DMS153 (cell line): ENCODE measurements at places on chromosomes 2 and 18.
A peak's percentile ranks its signal among the peaks of the same experiment; 100 is the strongest.

DNA sequence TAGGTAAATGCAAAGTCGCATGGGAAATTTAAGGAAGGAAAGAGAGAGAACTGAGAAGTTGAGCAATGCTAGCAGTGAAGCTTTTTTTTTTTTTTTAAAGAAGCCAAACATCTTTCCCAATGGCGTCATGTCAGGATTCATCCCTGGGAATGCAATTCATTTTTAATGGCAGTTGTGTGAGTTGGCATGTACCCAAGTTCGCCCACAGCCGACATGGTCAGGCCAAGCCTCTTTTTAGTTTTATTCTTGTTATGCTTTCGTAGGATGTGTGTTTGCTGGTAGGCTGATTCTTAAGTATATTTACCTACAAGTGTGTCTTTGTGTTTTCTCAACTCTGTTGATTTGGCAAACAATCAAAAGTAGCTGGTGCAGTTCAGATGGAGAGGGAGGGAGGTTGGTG lies 127.6 kb upstream of the ITGA6 start:
- DNase-seq, result peak; percentile 68

- DNase-seq, result no peak
Measured at GRCh38 chr2:218981390-218981880, 3.5 kb downstream of the FEV start.

DNA sequence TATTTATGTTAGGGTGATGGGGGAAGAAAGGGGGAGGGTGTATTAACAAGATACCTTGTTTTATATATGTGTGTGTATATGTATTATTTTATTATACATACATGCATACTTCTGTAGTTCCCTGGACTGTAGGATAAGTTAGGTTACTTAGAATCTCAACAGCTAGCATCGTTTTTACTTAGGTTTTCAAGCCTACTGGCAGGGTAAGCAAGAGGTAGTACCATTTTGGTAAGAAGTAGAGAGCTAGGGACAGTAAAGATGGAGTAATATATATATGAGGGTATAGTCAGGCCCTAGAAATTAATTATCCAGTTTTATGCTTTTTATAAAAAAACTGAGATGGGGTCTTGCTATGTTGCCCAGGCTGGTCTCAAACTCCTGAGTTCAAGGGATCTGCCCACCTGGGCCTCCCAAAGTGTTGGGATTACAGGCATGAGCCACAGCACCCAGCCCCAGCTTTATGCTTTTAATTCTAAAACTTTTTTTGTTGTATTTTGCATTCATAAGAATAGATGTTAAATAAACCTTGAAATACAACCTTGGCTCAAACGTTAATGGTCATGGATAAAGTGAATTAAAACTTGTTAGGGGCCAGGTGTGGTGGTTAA lies 13.2 kb downstream of the MSH6 start:
- no peak for DNase-seq

DNA sequence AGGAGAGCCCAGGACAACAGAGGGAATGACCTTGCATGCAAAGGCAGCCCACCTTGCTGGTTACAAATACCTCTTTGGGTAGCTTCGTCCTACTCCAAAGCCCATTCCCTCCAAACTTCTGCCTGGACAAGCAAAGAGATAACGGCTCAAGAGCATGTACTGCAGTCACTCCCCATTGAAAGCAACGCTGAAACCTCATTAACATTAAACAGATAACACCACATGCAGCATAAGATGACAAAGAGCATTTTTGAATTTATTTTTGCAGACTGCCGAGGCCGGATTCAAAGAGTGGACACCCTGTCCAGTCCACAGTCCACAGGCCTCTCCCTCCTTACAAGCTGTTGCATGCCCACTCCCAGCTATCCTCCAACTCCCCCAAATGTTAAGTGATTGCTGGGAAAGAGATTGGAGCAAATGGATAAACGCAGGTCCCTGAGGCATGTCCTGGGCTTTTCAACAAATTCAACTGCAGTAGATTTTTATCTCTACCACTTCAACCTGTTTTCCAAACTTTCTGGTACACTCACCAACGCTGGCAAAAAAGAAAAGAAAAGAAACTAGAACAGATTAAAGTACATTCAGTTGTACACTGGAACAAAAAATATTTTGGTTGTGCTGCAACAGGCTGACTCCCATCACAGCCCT lies 40.1 kb downstream of the MREG start:
- no peak for DNase-seq

DNA sequence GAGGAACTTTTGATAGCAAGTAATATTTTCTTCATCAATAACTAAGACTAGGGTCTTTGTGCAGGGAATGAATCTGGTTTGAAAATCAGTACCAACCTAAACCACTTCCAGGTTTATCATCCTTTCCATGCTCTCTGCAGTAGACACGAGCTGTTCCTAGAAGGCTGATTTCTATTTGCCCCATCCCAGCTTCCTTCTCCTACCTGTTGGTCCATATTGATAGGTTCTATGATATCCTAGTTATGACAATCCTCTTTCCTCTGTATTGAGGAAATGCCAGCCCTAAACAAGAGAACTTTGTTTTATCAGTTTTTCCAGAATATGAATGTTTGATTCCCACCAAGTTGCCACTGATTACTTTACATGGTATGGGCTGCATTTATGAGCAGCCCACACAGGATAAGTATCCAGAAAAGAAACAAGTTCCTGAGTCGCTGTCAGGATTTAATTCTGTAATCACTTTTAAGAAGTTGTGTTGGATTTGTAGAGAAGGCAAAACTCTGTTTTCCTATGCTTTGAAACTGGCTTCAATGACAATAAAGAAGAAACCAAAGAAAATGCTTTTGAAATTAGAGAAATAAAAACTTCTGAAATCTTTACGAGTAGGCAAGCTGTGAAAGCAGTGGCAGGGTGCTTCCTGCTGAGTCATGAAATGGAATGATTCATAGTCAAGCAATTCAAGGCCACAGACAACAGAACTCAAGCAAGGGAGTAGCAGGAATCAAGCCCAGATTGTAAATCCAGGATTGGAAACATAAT lies 37.3 kb upstream of the TANK start:
- DNase-seq, result peak; percentile 27
